CD4-positive, alpha-beta T cell (primary cell): ENCODE measurements at places on chromosomes 6 and 20.

DNA sequence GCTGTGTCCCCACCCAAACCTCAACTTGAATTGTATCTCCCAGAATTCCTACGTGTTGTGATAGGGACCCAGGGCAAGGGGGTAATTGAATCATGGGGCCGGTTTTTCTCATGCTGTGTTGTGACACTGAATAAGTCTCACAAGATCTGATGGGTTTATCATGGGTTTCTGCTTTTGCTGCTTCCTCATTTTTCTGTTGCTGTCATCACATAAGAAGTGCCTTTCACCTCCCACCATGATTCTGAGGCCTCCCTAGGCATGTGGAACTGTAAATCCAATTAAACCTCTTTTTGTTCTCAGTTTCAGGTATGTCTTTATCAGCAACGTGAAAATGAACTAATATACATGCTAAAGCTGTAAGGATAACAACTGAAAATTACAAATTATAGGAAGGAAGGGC is 88.3 kb downstream of the CDYL start:
- no peak for DNase-seq

DNA sequence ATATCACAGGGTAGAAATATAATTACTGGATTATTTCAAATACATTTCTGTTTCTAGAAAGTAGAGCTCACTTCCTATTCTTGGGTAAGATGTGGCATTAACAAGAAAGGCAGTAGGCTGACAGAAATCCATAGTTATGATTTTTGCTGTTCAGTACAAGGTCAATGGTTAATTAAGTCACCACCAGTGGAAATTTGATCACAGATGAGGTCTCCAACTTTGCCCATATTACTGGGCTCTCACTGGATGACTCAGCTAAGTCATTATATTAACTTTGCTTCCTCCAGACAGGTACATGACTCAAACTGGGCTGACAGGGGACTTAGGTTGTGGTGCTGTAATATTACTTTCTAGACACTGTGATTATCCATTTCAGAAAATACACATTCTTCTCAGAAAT is 212.4 kb downstream of the GRIK2 start:
- no peak for DNase-seq

GRCh38 chr20:19775353-19776253 is 17.5 kb downstream of the RIN2 start:
- DNase-seq: no peak

- DNase-seq: no peak
These were observed 164.6 kb upstream of the FAM83B start for GRCh38 chr6:54681987-54682386.

GRCh38 chr20:61118429-61119224 is 133.4 kb upstream of the CDH4 start:
- DNase-seq: no peak

GRCh38 chr20:22473293-22473692 is 111.1 kb downstream of the FOXA2 start:
- DNase-seq: no peak

GRCh38 chr6:71157345-71157744 is 131.3 kb upstream of the OGFRL1 start:
- DNase-seq: no peak
